Activated naive CD4-positive, alpha-beta T cell treated with anti-CD3 and anti-CD28 coated beads, Interleukin-2, amount 50 U/mL, for 72 hours (primary cell): ENCODE measurements at places on chromosomes 11 and 22. TPM values are rescaled to one million over a fixed set of nuclear protein-coding genes. Genes with fewer than 3 reads are reported as not detected.

GRCh38 chr11:30424844-30425243 is 101.9 kb downstream of the ARL14EP start:
- DNase-seq, result no peak

DNA sequence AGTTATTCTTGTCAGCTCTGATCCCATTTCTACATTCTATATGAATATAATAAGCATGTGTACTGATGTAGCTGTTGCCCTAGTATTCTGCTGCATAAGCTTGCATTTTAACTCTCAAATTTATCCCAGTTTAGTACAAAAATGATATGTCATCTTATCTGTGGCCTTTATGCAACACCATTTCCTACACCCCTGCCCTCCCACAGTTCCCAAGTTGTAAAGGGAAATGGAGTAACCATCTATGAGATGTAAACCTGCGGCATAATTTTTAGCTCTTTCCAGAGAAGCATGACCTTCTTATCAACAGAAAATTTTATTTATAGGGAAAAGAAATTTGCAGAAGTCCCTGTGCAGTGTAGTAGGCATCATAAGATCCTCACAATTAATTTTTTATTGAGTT is 18.9 kb upstream of the CARD18 start:
- DNase-seq, result no peak

- no peak for DNase-seq
These were observed 282.8 kb downstream of the MN1 start for GRCh38 chr22:27518531-27519340.

GRCh38 chr11:118663902-118664301 is 15.5 kb downstream of the TREH start:
- DNase-seq, result no peak

Gene C11orf86
- not detected for total RNA-seq

DNA sequence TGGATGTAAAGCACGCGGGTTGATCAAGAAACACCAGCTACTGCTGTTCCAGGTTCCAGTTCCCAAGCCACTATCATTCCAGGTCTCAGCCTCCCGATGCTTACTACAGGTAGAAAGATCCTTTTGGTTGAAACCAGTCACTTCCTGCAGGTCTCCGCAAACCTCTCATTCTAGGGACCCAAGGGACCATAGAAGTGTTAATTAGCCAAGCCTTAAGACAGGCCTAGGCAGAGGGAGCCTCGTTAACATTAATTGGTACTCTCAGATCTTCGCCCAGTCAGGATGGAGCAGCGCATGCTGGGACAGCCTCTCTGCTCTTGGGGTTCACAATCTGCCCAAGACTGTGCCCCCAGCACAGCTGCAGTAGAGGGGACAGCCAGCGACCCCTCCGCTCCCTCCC is 11.2 kb upstream of the OAF start:
- DNase-seq, result no peak
